ENCODE measurements at places on chromosomes 3 and 15.

DNA sequence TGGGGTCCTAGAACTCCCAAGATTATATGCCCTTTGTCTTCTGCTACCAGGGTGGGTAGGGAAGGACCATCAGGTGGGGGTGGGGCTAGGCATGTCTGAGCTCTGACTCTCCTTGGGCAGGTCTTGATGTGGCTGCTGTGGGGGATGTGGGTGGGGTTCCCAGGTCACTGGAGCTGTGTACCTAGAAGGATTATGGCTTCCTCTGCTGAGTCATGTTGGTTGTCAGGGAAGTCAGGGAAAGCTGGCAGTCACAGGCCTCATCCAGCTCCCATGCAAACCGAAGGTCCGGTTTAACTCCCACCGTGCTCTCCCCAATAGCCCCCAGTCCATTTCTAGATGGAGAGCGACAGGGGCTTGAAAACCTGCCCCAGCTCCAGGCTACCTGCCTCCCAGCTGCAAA is 35.2 kb downstream of the EID1 start:
- no peak for DNase-seq

GRCh38 chr3:133845127-133845526 is 39.5 kb downstream of the SRPRB start:
- DNase-seq: no peak

DNA sequence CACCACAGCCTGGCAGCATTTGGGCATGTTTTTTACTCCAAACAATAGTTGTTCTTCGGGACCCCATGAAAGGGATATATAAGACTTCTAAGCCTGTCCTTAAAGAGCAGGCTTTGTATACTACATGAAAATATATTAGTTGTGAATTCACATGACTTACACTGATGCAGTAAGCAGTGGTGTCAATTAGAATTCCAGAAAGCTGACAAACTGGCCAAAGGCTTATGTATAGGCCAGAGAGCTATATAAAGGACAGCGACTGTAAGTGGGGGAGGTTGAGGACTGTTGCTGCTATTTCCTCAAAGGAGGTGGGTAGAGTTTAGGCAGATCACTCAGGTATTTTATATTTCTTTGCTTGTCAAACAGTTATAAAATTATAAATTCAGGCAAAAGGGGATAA is 24.8 kb downstream of the KPNA4 start:
- no peak for DNase-seq

- no peak for DNase-seq
Measured at GRCh38 chr15:71105444-71105843, 9.8 kb upstream of the THSD4 start.

DNA sequence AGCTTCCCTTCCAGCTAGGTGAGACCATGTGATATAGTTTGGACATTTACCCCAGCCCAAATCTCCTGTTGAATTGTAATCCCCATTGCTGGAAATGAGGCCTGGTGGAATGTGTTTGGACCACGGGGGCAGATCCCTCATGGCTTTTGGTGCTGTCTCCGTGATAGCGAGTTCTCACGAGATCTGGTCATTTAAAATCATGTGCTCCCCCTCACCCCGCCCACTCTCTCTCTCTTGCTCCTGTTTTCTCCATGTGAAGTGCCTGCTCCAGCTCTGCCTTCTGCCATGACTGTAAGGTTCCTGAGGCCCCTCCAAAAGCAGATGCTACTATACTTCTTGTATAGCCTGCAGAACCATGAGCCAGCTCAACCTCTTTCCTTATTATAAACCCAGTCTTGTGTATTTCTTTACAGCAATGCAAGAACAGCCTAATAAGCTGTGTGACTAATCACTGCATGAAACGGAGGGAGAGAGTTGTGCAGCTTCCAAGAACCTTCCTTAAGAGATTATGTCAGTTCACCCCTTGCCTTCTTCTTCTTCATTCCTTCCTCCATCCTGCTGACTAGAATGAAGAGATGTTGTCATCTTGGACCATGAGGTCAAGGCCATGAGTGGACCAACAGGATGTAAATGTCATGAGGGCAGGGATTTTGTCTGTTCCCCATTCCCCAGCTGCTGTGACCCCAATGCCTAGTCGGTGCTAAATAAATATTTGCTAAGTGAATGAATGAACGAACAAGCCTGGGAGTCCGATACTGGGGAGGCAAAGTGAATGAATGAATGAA is 91.0 kb downstream of the CPN2 start:
- DNase-seq: no peak

GRCh38 chr15:66724732-66725463 is 22.9 kb downstream of the SMAD6 start:
- DNase-seq: no peak

DNA sequence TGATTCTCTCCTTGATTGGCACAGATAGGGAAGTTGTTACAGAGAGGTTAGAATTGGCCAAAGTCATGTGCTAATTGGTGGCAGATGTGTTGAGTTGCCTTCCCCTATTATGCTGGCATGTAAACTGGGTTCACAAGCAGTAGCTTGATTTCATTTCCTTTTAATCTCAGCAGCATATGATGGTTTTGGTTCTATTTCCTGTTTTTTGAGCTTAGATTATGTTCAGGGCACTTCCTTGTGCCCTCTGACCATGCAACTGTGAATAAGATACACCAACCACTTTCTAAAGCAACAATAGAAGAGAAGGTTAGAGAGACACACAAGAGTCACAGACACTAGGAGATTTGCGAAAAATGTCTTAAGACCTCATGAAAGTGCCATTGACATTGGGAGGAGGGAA is 16.5 kb downstream of the HPS3 start:
- no peak for DNase-seq

DNA sequence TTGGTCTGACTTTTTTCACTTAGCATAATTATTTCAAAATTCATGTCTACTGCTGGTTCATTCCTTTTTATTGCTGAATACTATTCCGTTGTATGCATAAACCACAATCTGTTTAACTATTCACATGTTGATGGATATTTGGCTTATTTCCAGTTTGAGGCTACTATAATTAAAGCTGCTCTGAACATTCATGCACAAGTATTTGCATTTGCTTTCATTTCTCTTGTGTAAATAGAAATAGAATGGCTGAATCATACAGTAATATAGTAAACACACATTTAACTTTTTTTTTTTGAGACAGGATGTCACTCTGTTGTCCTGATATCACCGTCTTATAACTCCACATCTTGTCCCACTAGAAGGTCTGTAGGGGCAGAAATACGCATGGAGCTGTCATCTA is 57.3 kb downstream of the NMNAT3 start:
- no peak for DNase-seq

DNA sequence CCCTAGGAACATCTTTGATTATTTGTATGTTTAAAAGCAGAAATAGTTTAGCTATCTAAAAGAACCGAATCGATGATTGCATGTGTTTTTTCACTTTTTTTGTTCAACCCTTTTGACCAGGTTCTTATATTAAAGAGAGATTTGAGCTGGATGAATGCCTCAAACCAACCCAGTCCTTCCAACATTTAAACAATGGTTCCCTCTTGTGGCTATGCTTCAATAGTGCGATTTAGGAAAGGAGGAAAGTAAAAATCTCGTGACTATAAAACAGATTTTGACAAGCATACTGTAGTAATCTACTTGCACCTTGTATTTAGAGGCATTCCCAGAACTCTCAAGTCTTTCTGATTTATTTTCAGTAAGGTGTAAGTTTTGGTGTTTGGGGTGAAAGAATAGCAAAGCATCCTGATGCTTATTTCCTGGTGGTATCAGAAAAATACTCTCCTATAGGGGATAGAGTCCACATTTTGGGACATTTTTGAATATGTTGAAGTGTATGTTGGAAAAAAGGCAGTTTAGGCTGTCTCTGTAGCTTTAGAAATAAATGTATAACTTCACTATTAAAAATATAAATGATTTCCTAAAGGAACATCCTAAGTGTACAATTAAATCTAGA is 159.6 kb upstream of the KCNH8 start:
- no peak for DNase-seq

- DNase-seq: no peak
Measured at GRCh38 chr3:84943379-84943778, 15.4 kb upstream of the CADM2 start.

- no peak for DNase-seq
Measured at GRCh38 chr15:89429023-89429422, 67.4 kb downstream of the RHCG start.

GRCh38 chr3:14129296-14129695 is 4.4 kb downstream of the TMEM43 start:
- no peak for DNase-seq

DNA sequence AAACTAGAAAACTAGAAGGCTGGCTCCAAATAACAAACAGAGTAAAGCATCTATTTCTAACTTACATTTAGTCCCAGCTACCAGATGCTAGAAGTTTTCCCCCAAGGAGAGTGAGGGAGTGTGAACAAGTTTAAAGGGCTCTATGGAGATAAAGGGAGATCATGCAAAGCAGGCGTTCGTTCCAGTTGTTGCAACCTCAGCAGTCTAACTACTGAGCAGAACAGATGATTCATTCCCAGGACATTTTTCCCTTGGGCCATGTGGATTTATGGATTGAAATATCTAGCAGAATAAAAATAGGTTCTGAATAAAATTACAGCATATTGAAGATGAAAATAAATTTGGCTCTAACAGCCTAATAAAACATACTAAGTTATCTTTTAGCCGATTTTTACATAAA is 154.8 kb upstream of the TTC14 start:
- no peak for DNase-seq

DNA sequence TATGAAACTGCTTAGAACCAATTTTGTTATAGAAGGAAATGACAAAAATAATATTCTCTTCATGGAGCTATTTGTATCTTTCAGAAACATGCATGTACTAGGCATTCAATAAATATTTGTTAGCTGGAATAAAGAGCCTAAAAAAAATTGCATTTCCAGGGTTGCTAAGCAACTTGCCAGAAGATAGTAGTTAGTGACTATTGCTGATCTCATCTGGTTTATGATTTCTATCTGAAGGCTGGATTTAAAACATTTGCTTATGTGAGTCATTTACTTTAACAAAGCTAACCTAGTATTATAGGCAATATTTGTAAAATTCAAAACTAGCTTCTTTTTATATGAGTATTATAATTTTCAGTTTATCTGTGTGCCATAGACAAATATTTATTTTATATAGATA is 78.3 kb downstream of the NAALADL2 start:
- no peak for DNase-seq

DNA sequence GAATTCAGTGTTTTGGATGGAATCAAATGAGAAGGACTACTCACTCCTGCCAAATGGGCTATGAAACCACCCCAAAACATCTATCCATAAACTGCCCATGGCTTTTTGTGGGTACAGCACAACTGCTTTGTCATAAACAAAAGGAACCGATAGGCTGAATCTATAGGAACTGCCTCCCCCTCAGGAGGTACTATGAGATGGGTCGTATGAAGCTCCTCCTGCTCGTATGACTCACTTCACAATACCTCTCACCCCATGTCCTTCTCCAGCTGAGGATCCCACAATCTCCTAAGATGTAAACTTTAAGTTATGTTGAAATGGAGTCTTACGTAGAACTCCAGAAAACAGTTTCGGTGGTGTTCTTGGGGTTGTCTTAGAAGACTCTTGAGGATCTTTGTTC is 129.9 kb upstream of the SAMMSON start:
- no peak for DNase-seq

DNA sequence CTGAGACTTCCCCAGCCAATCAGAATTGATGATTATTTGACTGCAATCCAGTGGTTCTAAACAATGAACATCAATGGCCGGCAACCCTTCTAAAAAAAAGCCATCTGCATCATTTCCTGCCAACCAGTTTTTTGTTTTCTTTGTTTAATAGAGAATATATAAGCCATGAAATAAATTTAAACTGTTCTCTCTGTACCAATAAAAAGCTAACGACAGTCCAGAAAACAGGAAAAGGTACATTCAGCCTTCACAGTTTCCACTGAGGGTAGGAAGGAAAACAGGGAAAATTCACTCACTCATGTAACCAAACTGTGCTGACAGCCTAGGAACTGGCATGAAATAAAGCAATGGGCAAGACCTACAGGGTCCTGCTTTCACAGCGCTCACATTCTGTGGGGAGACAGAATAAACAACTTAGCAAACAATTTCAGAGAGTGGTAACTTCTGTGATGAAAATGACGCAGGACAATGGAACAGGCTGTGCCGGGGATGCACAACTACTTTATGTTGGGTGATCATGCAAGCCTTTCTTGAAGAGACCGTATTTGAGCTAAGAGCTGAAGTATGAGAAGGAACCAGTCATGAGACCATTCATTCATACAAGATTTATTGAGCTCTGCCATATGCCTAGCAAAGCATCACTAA is 630.1 kb downstream of the MAGI1 start:
- no peak for DNase-seq

DNA sequence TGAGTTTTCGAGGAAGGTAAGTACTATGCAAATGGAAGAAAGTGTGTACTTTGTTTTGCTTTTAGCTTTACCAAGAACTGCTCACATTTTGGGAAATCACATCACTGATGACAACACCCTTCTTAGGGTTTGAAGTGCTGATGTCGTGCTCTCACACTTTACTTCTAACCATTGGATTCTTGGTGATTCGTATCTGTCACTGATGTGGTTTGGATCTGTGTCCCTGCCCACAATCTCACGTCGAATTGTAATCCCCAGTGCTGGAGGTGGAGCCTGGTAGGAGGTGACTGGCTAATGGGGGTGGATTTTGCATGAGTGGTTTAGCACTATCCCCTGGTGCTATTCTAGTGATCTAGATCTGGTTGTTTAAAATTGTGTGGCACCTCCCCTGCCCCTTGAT is 75.4 kb upstream of the RGMA start:
- no peak for DNase-seq

GRCh38 chr3:9080163-9080562 is 116.9 kb upstream of the RAD18 start:
- DNase-seq: no peak

GRCh38 chr3:65746848-65747247 is 291.9 kb downstream of the MAGI1 start:
- no peak for DNase-seq

GRCh38 chr15:64851503-64851840 is 9.8 kb downstream of the PLEKHO2 start:
- no peak for DNase-seq

- no peak for DNase-seq
Measured at GRCh38 chr3:127764301-127764700, 58.0 kb downstream of the MGLL start.

- DNase-seq: peak; percentile 53
Measured at GRCh38 chr3:72663429-72663828, 184.8 kb downstream of the SHQ1 start.

GRCh38 chr3:15647611-15648167 is 46.1 kb downstream of the BTD start:
- DNase-seq: no peak

- no peak for DNase-seq
Measured at GRCh38 chr15:44028349-44028748, 166.7 kb downstream of the FRMD5 start.

DNA sequence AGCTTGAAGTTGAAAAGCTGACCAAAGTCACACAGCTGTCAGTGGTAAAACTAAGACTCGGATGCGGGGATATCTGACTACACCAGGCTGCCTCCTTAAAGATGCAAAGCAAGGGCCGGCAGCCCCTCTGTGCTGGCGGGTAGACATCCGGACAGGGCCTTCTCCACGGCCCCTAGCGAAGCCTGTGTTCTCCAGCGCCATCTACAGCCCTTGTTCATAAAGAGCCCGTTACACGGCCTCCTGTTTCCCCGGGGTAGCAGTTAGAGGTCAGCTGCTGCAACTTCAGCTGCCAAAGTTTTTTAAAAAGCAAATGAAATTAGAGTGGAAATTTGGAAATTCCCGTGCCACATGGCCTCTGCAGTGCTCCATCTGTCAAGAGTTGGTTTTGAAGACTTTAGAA is 383.0 kb downstream of the TBL1XR1 start:
- DNase-seq: no peak

All from NCI-H187 treated with DMSO at 0.1 percent for 48 hours (cell line).